ENCODE measurements at places on chromosomes 3 and 15.

- DNase-seq = no peak
Measured at GRCh38 chr3:53837331-53837730, 8.9 kb downstream of the CHDH start.

DNA sequence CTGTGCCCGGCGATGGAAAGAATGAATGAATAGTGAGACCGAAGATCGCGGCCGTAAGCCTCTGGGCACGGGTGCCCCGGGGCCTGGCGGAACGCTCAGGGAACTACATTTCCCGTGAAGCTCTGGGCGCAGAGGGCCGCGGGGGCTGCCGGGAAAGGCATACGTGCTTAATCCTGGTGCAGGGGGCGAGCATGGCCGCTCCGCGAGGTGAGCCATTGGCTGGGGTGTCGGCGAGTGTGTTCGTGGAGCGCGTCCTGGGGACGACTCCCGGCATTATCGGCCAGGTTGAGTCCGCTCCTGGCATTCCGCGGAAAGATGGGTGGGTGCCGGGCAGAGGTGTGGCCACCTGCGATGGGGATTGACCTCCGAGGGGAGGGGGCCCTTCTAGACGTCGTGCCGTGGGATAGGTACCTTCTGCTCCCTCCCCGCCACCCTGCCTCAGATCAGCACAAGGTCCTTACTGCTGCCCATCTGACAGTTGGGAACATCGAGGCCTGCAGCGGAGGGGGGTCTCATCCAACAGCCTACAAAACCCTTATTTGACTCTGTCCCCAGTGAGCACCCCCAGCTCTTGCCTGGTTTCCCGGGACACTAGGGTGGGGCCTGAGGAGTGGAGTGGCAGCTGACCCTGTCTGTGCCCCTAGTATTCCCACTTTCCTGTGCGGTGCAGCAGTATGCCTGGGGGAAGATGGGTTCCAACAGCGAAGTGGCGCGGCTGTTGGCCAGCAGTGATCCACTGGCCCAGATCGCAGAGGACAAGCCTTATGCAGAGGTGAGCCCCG lies at the start of gene MPI:
Gene MPI, plus strand, starts transcription at position 160 of the 782 bp plus-strand sequence. Its CDS starts 32 bp downstream, at position 192.
- DNase-seq = peak; percentile 90

GRCh38 chr3:124281453-124282316 lies 289.8 kb upstream of the ROPN1 start:
- DNase-seq = no peak

DNA sequence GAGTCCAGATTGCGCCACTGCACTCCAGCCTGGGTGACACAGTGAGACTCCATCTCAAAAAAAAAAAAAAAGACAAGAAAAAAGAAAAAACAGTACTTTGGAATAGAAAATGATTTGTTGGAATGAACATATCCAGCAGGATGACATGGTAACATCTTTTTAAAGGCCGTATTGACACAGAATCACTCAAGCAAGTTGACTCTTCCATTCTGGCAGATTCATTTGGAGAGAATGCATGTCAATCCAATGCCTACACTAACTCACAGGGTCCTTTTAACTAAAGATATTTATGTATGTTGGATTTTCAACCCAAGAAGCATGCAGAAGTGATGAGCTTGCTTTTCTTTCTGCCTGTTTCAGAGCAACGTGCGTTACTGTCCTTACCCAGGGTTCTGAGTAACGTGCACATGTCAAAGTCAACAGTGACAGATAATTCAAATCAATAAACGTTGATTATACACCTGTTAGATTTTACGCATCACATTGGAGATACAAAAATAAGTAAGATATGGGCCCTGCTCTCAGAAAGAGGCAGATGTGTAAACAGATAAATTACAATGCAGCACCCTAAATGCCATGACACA lies 77.1 kb upstream of the FNDC3B start:
- DNase-seq = no peak

- no peak for DNase-seq
Measured at GRCh38 chr3:122295266-122296062, 29.6 kb upstream of the CSTA start.

GRCh38 chr3:133115176-133115575 lies 77.0 kb downstream of the TMEM108 start:
- DNase-seq = no peak
